NCI-H2107 (cell line): ENCODE measurements at places on chromosomes 1 and 21.
A peak's percentile ranks its signal among the peaks of the same experiment; 100 is the strongest.

- DNase-seq, result no peak
Observed at GRCh38 chr21:39625211-39625895, 12.6 kb downstream of the B3GALT5 start.

DNA sequence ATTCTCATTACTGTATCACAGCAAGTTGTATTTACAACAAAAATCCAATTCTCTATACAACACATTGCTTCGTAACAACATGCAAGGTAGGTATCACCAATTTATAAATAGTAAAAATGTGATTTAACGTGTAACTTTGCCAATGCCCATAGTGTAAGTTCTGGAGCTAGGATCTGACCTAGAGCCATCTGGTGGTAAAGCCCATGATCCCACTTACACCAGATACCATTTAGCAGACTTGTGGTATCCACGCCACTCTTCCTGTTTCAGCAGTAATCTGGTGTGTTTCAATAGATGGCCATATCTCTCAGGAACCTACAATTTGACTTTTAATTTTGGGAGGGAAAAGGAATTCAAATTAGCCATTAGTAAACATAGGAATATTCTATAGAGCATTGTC is 10.2 kb downstream of the SETSIP start:
- no peak for DNase-seq

DNA sequence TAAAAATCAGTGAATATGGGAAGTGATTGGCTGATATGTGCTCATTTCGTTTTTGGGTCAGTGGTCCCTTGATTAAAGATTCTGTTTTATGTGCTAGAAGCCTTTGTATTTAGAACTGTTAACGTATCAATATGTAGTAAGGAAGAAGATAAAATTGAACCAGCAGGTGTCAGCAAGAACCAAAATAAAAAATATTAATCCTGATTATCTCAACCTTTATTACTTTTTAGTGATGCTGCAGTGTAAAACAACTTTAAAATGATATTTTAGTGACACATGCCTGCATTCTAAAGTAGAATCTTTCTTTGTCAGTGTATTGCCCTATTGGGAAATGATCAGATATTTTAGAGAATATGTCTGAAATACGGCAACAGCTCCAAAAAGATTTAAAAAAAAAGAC is 49.5 kb downstream of the NEK7 start:
- DNase-seq, result no peak

DNA sequence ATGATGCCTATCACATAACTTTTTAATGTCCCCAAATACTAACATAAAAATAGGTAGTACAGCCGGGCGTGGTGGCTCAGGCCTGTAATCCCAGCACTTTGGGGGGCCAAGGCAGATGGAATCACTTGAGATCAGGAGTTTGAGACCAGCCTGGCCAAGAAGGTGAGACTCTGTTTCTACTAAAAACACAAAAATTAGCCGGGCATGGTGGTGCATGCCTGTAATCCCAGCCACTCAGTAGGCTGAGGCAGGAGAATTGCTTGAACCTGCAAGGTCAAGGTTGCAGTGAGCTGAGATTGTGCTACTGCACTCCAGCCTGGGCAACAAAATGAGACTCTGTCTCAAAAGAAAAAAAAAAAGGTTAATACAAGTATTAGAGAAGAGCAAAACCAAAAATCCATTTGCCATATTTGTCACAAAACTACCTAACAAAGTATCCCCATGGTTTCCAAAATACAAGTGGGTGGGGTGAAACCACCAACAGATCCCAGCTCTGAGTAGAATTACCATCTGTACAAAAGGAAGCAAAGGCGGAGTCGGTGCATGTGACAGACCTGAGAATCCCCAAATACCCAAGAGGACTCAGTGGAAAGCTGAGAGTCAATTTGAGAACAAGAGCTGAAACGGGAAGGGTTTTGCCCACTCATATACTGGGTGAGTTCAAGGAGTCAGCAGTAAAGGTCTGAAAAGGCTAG is 113.2 kb downstream of the TOMM20 start:
- DNase-seq, result no peak

DNA sequence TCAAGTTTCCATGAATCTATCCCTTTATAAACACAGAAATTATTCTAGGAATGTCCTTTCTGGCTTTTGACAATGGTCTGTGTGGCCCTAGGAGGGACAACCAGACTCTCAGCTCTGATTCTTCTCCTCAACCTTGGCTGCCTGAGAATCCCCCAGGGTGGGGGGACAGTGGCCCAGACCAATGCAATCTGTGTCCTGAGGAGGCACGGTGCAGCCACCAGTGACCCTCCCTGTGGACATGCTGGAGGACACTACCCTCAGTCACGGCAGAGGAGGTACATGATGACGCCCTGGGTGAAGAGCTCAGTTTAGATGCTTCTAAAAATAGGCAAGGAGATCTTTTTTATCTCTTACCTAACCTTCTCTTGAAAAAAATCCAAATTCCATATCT is 91.7 kb downstream of the PGBD5 start:
- no peak for DNase-seq

GRCh38 chr1:155978325-155978972 is at the start of gene ARHGEF2:
TSS of gene ARHGEF2 (minus strand) at chr1:155978547. CDS start at chr1:155978427, 120 bp downstream.
- peak; percentile 69 for DNase-seq

GRCh38 chr1:44497422-44498170 is 92.5 kb downstream of the RNF220 start:
- DNase-seq, result no peak

DNA sequence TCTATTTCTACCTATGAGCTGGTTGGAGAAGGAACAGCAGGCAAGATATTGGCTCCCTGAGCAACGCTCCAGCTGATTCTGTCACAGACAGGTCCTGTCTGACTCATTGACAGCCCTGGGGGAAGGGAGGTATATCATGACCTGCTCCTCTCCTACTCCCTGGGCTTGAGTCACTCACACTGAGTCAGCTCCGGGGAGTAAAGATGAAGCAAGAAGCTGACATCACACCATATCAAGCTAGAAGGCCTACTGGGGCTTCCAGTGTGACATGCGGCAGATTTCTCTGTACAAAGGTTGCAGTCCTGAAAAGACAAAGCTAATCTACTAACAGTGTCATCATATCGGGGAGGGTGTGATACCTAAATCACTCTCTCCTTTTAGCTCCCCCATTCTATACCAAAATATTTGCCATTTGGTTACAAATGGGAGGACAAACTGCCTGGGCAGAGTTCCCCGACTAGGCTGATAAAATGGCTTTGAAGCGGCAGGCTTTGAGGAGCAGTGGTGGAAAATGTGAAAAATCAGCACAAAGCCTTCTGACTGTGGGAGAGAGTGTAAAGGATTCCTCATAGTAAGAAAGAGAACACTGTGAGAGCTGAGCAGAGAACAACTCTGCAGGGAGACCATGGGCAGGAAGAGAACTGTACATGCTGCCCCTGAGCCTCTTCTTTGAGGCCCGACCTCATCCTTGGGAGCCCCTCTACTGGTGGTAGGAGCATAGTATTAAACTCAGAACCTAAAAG is 15.5 kb downstream of the PI4KB start:
- DNase-seq, result no peak

DNA sequence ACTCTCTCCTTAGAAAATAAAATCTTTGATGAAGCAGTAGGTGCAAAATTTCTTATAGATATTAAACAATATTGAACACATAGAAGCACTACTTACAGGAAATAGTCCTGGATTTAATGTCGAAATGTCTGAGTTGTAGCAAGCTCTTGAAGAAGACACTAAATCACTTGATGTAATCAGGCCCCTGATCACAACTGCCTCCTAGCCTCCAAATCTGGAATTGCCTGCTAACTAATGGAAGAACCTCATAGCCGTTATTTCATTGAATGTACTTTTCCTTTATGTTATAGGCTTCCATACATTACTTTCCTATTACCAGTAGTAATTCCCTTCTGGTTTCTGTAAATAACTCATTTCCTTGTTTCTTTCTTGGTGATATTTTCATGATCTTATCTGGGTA is 675.7 kb upstream of the CHRM3 start:
- no peak for DNase-seq

DNA sequence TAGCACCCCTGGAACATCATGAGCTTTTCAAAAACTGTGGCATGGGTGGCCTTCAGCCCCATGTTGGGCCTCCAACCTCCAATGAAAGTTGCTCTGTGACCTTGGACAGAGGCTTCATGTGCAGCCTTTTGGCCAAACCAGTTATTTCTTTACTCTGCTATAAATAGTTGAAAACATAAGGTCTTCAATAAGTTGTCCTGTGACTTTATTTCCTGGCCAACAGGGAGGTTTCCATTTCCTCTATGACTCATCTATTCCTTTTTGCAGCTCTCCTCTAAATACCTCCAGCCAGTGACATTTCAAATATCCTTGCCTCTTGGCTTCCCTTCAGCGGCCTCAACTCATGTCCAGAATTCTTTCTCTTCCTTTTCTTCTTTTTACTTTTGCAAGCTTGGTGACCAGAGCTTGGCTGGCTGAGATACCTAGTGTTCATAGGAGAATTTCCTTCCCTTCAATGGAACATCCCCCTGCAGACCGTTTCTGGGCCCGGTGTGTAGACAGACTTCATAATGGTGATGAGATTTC is 22.7 kb upstream of the TRIM67 start:
- no peak for DNase-seq

DNA sequence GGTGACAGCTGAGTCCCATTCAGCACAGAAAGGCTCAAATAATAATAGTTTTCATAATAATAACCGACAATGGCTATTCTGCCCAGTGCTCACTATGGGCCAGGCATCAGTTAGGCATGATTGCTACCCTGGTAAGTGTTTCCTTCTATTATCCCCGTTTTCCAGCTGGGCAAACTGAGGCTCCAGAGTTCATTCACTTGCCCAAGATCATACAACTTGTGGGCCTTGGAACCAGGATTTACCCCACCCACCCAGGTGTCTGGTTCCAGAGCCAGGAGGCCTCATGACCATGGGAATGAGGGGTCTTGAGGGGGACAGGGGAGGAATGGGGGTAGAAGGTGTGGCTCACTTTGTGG is 518 bp downstream of the PLOD1 start:
- no peak for DNase-seq

- DNase-seq, result no peak
Observed at GRCh38 chr1:29428280-29428615, 191.9 kb downstream of the PTPRU start.

- DNase-seq, result no peak
Observed at GRCh38 chr1:5998906-5999301, 6.7 kb upstream of the NPHP4 start.

DNA sequence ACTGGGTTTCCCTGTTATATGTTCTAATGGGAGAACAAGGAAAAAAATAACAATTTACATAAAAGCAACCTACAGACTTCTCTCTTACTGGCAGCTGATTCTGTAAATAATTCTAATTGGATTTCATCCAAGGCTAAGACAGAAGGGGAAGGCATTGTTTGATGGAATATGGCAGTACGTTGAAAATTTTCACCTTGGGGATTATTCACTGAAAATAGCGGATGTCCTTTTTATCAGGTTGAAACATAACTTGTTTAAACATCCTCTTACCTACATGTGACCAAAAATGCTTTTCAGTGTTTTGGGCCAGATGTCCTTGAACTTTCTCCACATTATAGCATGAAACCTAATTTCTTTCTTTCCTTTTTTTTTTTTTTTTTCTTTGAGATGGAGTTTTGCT is 24.9 kb downstream of the TSNAX start:
- DNase-seq, result no peak

GRCh38 chr1:83515578-83516154 is 483.3 kb downstream of the TTLL7 start:
- no peak for DNase-seq

DNA sequence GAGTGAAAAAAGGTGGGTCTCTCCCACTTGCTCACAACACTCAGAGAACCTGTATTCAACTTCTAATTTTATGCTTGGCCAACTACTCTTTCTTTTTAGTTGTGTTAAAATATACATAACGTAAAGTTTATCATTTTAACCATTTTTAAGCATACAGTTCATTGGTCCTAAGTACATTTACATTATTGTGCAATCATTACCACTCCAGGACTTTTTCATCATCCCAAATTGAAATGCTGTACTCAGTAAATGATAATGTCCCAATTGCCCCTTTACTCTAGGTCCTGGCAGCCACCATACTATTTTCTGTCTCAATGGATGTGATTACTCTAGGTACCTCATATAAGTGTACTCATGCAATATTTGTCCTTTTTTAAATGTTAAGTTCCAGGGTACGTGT is 212.3 kb upstream of the PLXNA2 start:
- DNase-seq, result no peak
